ENCODE measurements at places on chromosomes 7 and 10. TPM values are rescaled to one million over a fixed set of nuclear protein-coding genes. Genes with fewer than 3 reads are reported as not detected.

Gene C10orf53
- not detected for polyA plus RNA-seq

Gene FFAR4
- polyA plus RNA-seq: not detected

Gene IL2RA
- polyA plus RNA-seq: 162 TPM

Gene TMEM196
- polyA plus RNA-seq: not detected

Gene ZNF117
- polyA plus RNA-seq: 0.46 TPM

Gene TDRD1
- 0.25 TPM for polyA plus RNA-seq

Gene FGFBP3
- polyA plus RNA-seq: 0.68 TPM

Gene OLAH
- not detected for polyA plus RNA-seq

Gene GPR22
- 0.29 TPM for polyA plus RNA-seq

Gene CALHM1
- polyA plus RNA-seq: not detected

Gene NAPEPLD
- polyA plus RNA-seq: 6.8 TPM

Gene SPDYE3
- polyA plus RNA-seq: 4.5 TPM

Gene AKR1D1
- polyA plus RNA-seq: not detected

Gene LRRTM3
- polyA plus RNA-seq: not detected

Gene PNLIPRP3
- polyA plus RNA-seq: not detected

Gene PAOX
- polyA plus RNA-seq: 14.3 TPM

Gene JAKMIP3
- not detected for polyA plus RNA-seq

Gene DRGX
- not detected for polyA plus RNA-seq

Gene CRPPA
- 0.12 TPM for polyA plus RNA-seq

Gene CPA4
- polyA plus RNA-seq: not detected

Gene MUC3A
- not detected for polyA plus RNA-seq

Gene DDX56
- polyA plus RNA-seq: 55.1 TPM
